ENCODE measurements at places on chromosomes 3 and 15.

- DNase-seq = no peak
These were observed 157.6 kb downstream of the UACA start for GRCh38 chr15:70605606-70606410.

- no peak for DNase-seq
These were observed 806 bp upstream of the CERS3 start for GRCh38 chr15:100529556-100529955.

- DNase-seq = no peak
These were observed 66.2 kb downstream of the KLF13 start for GRCh38 chr15:31392761-31393401.

DNA sequence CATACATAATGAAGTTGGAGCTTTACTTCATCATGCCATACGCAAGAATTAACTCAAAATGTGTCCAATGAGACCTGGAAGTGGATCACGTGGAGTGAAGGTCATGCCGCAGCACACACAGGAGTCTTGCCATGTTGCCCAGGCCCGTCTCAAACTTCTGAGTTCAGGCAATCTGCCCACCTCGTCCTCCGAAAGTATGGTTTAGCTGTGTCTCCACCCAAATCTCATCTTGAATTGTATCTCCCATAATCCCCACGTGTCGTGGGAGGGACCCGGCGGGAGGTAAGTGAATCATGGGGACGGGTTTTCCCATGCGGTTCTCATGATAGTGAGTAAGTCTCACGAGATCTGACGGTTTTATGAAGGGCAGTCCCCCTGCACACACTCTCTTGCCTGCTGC lies 25.7 kb downstream of the SPCS1 start:
- no peak for DNase-seq

- no peak for DNase-seq
These were observed 95.2 kb downstream of the SLMAP start for GRCh38 chr3:57851304-57851703.

All from hematopoietic multipotent progenitor cell treated with erythropoietin and hydrocortisone succinate and interleukin-3 and kit ligand, for 17 days (in vitro differentiated cells).